ENCODE measurements at places on chromosomes 16 and 17.

DNA sequence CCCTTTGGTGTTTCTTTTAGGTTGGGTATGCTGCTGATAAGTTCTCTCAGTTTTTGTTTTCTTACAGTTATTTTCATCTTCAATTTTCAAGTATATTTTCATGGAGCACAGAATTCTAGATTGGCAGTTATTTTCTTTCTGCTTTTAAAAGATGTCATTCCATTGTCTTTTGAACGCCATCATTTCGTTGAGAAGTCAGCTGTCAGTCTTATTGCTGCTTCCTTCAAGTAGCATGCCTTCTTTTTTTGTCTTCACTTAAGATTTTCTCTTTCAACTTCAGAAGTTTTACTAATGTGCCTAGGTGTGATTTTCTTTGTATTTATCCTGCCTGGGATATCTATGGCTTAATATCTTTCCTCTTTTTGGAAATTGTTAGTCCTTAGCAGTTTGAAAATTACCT lies 262.2 kb upstream of the PMFBP1 start:
- peak; percentile 18 for DNase-seq

GRCh38 chr17:56744721-56745120 lies 89.0 kb downstream of the C17orf67 start:
- no peak for DNase-seq

DNA sequence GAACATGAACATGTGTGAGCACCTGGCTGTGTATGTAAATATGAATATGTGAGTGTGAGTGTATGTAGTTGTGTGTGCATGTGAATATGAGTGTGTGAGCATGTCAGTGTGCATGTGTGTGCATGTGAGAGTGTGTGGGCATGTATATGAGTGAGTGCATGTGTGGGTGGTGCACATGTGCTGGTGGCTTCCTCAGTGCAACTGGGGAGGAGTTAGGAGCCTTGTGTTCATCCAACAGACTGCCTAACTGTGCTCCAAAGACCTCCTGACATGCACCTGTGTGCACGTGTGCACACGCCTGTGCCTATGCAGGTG lies 1.4 kb downstream of the TMEM235 start:
- no peak for DNase-seq

DNA sequence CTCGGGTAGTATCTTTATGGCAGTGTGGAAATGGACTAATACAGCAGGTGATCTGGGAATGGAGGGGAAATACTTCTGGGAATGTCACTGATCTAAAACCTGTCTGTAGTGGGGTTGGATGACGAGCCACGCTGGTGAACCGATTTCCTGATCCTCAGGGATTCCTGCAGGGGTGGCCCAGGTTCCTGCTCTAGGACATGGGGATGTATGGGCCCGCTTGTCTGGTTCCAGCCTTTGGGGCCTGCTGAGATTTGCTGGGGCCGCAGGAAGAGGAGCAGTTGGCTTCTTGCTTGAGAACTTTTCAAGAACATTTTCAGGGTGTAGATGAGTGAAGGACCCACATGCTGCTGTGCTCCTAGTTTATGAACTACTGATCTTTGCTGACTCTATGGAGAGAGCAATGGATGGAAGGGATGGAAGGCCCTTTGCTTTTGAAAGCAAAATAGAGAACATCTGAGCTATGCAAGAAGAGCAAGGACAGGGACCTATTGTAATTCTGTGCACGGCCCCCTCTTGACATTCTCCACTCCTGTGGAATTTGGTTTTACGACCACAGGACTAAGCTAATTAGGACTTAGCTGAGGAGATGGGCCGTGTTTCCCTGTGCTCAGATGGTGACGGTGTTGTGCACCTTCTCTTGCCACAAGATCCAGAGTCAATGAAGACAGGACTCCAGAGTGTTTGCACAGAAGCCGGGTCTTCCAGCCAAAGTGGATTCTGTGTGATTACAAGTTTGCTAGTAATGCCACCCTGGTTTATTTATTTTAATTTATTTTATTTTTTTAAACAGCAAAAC lies 90.5 kb downstream of the SEC14L1 start:
- no peak for DNase-seq

DNA sequence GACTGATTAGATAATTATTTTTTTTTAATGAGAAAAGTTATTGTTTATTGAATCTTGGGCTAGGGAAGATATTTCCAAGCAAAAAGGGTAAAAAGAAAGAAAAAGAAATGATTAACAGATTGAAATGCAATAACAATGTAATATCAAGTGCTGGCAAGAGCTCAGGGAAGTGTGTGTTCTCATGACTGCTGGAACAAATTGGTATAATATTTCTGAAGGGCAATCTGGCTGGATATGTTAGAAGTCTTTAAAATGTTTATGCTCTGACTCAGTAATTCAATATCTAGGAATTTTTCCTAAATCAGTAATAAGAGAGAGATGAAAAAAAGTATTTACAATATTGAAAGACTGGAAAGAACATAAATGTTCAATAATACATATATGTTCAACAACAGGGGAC lies 7.6 kb upstream of the ZNF624 start:
- DNase-seq: no peak

- no peak for DNase-seq
Measured at GRCh38 chr17:13941781-13942180, 127.5 kb upstream of the COX10 start.

DNA sequence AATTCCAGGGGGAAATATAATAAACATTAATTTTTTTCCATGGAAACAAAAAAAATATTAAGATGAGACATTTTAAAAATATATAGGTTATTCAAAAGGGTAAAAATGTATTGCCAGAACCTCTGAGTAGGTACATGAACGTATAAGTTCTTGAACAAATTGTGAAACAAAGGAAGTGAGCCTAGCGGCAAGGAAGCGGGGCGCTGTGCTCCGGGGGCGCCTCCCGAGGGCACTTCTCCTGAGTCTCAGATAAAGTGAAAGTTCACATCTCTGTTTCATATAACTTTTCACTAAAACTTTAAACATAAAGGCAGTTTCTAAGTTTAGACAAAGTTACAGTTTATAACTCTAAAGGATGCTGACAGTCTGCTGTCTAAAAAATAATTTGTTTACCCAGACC lies 52.3 kb downstream of the TNRC6C start:
- no peak for DNase-seq

DNA sequence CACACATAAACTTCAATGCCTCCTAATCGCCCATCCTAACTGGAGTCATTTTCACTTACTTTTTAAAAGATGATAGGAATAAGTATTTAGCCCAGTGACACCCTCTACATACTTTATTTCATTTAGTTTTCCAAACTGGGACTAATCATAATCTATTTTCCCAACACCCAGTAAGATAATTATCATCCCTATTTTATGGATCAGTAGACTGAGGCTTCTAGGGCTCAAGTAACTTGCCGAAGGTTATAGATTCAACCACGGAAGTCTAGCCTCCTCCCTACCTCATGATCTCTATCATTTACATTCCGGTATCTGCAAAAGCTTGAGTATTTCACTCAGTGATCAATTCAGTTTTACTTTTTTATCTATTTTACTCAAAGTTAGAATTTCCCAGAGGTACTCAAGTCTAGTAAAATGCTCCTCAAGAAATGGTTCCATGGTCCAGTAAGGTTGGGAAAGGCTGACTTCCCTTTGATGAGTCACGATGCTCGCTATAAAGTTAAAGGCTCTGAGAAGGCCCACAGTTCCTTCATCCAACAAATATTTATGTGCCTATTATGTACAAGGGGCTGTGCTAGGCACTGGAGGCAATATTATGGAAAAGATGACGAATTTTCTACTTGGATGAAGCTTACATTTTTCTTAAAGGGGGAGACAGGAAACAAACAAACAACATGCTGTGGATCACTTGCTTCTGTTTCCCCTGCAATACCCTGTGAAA lies 75.1 kb downstream of the TOX3 start:
- no peak for DNase-seq

DNA sequence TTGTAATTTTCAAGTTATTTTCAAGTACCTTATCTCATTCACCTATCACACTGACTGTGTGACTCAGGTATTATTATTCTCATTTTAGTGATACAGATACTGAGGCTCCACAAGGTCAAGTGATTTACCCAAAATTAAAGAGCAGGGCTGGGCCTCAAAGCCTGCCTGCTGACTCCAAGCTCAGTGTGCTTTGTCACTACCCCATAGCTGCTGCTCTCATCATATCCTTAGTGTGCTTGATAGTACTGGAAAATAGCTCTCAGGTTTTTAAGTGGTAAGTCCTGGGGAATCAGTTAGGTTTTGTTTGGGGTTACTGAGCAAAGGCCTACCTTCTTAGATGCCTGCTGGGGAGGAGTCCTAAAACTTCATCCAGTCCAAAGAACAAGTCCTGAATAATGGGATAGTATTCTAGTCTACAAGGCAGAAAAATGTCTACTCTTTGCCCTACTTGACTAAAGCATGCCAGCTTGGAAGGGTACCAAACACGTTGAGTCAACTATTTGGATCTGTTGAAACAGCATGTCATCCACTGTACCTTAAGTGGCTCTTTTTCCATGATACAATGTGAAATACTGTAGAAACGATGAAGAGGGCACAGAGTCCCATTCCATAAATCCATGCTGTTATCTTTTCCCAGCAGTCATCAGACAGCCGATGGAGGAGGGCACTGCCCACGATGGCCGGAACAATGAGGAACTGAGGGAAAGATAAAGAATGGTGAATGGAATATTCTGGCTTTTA lies 10.7 kb downstream of the MMD start:
- no peak for DNase-seq

DNA sequence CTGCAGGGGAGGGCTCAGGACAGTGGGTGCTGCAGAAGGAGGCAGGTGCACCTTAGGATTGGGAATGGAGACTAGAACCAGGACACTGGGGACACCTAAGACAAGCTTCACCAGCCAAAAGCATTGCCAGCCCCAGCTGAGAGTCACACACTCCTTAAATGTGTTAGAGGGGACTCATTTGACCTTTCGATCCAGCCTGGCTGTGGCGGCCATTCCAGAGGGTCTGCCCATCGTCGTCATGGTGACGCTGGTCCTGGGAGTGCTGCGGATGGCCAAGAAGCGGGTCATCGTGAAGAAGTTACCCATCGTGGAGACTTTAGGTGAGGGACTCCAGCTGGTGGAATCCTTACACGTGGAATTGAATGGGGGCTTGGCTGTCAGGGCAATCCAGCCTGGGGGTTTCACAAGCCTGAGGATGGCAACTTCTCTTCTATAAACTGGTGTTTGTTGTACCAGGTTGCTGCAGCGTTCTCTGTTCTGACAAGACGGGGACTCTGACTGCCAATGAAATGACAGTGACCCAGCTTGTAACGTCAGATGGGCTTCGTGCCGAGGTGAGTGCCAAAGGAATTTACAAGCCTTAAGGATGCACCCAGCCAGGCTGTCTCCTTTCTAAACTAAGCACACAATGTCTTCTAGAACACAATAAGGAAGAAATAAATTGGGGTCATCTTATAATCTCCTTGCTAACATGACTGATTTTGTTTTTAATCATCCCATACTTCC lies 65.3 kb downstream of the MEAK7 start:
- no peak for DNase-seq

- no peak for DNase-seq
Measured at GRCh38 chr17:47720754-47721533, 12.1 kb upstream of the TBX21 start.

All from glomerular endothelial cell (primary cell).